ENCODE measurements at places on chromosomes 11 and 22.

GRCh38 chr22:17972385-17973191, 51.8 kb downstream of the MICAL3 start:
- H3K27me3 ChIP-seq, result no peaks in the 10 kb centered on the region
- H3K36me3 ChIP-seq, result peaks cover 2% of the 10 kb centered on the region
- H3K27ac ChIP-seq, result no peak overlapping the region
- H3K4me1 ChIP-seq, result peaks cover 6% of the 10 kb centered on the region

DNA sequence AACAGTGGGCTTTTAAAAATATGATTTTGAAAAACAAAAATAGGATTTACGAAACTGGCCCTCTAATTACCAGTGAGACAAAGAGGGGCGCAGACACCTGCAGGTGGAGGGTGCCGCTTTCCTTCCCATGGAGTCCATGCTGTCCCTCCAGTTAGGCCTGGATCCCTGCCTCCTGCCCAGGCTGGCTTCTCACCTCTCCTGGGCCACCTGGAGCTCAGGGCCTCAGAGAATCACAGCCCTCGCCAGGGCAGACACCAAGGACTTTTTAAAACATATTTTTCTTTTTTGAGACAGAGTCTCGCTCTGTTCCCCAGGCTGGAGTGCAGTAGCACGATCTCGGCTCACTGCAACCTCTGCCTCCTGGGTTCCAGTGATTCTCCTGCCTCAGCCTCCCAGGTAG, 1437.2 kb downstream of the TBC1D22A start:
- peaks cover 42% of the 10 kb centered on the region for H3K27me3 ChIP-seq
- no peak for DNase-seq
- H3K4me1 ChIP-seq, result no peaks in the 10 kb centered on the region
- H3K27ac ChIP-seq, result no peak overlapping the region
- H3K4me3 ChIP-seq, result no peak overlapping the region
- H3K36me3 ChIP-seq, result no peaks in the 10 kb centered on the region

DNA sequence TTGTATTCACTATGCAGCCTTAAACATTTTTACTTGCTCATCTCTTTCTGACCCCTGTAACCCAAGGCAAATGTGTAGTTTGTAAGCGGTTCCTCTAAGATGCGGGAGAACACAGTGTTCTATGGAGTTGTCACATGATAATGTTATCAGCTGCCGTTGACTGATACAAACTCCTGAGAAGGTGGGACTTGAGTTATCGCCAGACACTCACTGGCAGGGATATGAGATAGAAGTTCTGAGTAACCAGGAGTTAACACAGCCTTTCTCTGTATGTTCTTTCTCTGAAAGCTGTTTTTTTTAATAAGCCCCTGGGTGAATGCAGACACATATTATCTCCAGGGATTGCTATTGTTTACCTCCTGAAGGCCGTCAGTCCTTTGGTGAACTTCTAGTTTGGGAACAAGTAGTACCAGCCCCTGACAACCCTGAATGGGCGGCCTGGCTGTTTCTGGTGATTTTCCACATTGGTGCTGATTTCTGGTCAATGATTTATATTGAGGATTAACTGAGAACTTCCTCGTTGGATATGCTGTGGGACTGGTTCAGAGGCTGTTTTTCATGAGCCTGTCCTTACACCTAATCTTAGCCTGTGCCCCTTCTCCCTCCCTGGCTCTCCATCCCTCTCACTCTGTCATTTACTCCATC, 155.3 kb upstream of the RASSF10 start:
- peaks cover 5% of the 10 kb centered on the region for H3K4me1 ChIP-seq
- H3K36me3 ChIP-seq, result no peaks in the 10 kb centered on the region
- H3K27me3 ChIP-seq, result peaks cover 29% of the 10 kb centered on the region
- DNase-seq, result no peak
- H3K27ac ChIP-seq, result no peak overlapping the region

DNA sequence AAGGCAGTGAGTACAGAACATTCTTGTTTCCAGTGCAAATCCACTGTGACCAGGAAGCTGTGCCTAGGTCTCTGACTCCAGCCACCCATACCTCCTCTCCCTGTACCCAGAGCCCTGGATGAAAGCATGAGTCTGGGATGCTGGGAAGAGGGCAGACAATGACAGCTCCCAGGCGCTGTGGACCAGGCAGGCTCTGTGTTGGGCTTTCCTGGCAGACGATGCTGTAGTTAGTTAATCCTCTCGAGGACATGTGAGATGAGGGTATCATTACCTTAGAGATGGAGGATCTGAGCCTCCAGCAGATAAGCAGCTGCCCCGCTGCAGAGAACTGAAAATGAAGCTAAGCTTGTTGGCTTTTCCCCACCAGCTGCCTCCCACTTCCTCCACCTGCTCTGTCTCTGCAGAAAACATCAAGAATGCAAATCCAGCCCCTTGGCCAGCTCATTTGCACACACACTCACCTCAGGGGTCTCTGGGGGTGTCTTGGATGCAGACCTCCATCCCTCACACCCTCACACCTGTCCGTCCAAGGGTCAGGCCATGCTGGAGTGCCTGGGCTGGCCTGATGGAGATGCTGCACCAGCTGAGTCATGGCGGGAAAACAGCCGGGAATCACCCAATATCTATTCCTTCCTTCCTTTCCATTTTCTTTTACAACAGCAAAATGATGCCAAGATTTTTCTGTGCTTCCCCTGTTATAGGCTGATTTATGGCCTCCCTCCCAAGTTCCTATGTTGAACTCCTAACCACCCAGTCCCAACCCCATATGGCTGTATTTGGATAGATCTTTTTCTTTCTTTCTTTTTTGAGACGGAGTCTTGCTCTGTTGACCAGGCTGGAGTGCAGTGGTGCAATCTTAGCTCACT, 94.9 kb upstream of the SEPTIN5 start:
- H3K27ac ChIP-seq, result no peak overlapping the region
- no peaks in the 10 kb centered on the region for H3K36me3 ChIP-seq
- peaks cover 13% of the 10 kb centered on the region for H3K4me1 ChIP-seq
- DNase-seq, result no peak
- H3K4me3 ChIP-seq, result no peak overlapping the region

DNA sequence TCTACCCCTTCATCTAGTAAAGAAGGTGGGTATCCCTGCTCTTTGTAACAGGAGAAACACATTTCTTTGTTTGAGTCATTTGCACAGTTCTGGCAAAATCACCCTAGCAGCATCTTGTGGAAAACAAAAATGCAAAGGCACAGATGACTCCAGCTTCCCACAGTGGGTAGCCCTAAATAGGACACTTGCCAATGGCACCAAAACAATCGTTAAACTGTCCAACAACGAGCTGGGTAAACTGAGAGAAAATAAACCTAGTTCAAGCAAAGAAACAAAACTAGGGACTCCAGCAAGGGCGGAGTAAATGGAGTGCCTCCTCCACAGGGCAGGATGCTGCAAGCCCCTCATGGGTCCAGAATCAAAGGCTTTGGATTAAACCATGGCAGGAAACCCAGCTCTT, 239.5 kb downstream of the NTM start:
- no peak for DNase-seq
- no peak overlapping the region for H3K4me3 ChIP-seq
- H3K4me1 ChIP-seq, result no peaks in the 10 kb centered on the region
- H3K27ac ChIP-seq, result no peak overlapping the region

- H3K36me3 ChIP-seq, result no peaks in the 10 kb centered on the region
- peaks cover 2% of the 10 kb centered on the region for H3K4me1 ChIP-seq
- H3K4me3 ChIP-seq, result no peak overlapping the region
- DNase-seq, result no peak
Observed at GRCh38 chr11:13101644-13102512, 92.8 kb downstream of the RASSF10 start.

Data from T-helper 17 cell (primary cell).